Osteocyte (in vitro differentiated cells): ENCODE measurements at places on chromosomes 3 and 15.

DNA sequence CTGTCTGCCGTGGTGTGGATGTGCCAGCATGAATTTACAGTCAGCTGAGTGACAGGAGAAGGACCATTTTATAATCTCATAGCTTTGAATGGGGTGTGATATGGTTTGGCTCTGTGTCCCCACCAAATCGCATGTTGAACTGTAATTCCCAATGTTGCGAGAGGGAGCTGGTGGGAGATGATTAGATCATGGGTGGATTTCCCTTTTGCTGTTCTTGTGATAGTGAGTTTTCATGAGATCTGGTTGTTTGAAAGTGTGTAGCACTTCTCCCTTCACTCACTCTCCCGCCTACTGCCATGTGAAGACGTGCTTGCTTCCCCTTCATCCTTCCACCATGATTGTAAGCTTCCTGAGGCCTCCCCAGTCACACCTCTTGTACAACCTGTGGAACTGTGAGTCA is 111.9 kb upstream of the CHD2 start:
- no peaks in the 10 kb centered on the region for H3K36me3 ChIP-seq
- no peak overlapping the region for H3K4me3 ChIP-seq
- H3K27ac ChIP-seq: no peak overlapping the region
- no peaks in the 10 kb centered on the region for H3K4me1 ChIP-seq

DNA sequence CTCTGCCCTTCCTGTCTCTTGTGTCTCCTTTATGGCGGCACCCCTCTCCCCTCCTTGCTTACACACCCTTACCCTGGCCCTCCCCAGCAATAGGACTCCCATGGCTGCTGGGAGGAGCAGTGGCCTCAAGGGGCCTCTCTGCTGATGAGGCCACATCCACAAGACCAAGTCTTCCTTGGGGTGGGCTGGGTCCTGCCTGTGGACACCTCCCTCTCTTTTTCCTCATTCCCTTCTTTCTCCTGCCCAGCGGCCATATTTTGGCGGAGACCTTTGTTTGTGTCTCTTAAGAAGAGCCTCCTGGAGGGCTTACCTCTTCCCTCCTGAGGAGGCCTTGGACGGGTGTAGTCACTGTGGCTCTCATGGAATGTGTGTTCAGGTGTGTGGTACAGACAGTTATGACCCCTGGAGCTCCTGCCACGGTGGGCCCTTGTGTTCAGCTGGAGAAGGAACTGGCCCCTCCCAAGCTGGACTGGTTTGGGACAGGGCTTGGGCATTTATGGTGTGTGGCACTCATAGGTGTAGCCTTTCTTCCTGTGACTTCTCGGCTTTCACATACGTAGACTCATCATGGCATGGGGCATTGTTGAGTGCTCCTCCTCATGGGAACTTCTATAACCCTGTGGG is 56.6 kb upstream of the APEH start:
- peaks cover 21% of the 10 kb centered on the region for H3K4me1 ChIP-seq
- no peaks in the 10 kb centered on the region for H3K36me3 ChIP-seq
- no peak overlapping the region for H3K4me3 ChIP-seq
- no peak overlapping the region for H3K27ac ChIP-seq
- no peak for DNase-seq
- H3K27me3 ChIP-seq: peaks cover 16% of the 10 kb centered on the region

DNA sequence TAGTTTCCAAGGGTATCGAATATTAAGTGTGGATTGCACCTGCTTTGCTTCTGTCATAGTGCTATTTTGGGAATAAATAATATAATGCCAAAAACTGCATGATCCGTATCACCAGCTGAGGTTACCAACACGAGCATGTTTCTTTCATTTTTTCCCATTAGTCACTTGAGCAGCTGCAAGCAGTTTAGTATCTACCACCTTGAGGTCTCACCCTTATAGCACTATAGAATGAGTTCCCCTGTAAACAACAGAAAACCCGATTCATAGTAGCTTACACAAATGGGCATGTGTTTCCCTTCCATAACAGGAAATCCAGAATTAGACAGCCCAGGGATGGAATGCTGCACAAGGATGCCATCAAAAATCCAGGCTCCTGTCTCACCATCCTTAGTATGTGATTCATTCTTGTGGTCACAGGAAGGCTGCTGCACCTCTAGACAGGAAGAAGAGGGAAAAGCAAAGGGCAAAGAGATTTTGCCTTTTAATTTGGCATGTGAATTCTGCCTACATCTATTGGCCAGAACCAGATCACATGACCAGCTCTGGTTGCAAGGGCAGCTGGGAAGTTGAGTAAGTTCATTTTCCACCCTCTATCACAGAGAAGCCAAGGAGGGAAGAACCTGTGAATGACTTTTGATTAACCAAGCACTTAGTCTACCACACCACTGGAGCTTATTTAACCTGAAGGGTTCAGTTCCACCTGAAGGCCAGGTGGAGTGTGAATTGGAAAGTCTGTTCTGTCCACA is 91.3 kb upstream of the SLC25A36 start:
- H3K4me1 ChIP-seq: peaks cover 3% of the 10 kb centered on the region
- no peaks in the 10 kb centered on the region for H3K36me3 ChIP-seq
- H3K27ac ChIP-seq: no peak overlapping the region
- peaks cover 69% of the 10 kb centered on the region for H3K27me3 ChIP-seq
- H3K4me3 ChIP-seq: no peak overlapping the region

GRCh38 chr3:36244728-36245127 is 135.6 kb upstream of the STAC start:
- DNase-seq: no peak
- no peak overlapping the region for H3K4me3 ChIP-seq
- no peak overlapping the region for H3K27ac ChIP-seq

DNA sequence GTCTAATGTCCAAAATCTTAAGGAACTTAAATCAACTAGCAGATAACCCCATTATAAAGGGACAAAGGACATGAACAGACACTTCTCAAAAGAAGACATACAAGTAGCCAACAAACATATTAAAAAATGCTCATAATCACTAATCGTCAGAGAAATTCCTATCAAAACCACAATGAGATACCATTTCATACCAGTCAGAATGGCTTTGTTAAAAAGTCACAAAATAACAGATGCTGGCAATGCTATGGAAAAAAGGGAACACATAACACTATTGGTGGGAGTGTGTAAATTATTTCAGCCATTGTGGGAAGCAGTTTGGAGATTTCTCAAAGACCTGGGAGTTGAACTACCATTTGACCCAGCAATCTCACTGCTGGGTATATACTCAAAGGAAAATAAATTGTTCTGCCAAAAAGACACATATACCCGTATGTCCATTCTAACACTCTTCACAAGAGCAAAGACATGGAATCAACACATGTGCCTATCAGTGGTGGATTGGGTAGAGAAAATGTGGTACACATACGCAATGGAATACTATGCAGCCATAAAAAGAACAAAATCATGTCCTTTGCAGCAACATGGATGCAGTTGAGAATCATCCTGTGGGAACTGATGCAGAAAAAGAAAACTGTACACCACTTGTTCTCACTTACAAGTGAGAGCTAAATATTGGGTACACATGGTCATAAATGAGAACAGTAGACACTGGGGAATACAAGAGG is 78.5 kb downstream of the TCF12 start:
- H3K27me3 ChIP-seq: no peaks in the 10 kb centered on the region
- H3K27ac ChIP-seq: no peak overlapping the region
- H3K4me1 ChIP-seq: peaks cover 19% of the 10 kb centered on the region
- H3K4me3 ChIP-seq: no peak overlapping the region
- peaks cover 20% of the 10 kb centered on the region for H3K36me3 ChIP-seq

DNA sequence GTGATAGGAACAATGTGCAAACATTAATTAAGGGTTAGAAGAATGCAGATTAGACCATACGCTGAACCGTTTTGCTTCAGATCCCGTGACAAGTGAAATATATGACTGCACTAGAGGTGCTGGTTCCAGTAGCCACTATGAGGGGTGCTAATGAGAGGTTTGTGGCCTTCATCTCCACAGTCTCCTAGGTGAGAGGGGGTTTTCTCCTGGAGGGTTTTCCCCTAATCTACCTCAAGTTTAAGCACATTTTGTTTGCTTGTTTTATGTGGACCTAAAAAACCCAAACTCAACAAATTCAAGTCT is 13.7 kb upstream of the SHF start:
- no peak for DNase-seq
- peaks cover 17% of the 10 kb centered on the region for H3K27me3 ChIP-seq
- no peaks in the 10 kb centered on the region for H3K36me3 ChIP-seq
- peaks cover 4% of the 10 kb centered on the region for H3K4me1 ChIP-seq

DNA sequence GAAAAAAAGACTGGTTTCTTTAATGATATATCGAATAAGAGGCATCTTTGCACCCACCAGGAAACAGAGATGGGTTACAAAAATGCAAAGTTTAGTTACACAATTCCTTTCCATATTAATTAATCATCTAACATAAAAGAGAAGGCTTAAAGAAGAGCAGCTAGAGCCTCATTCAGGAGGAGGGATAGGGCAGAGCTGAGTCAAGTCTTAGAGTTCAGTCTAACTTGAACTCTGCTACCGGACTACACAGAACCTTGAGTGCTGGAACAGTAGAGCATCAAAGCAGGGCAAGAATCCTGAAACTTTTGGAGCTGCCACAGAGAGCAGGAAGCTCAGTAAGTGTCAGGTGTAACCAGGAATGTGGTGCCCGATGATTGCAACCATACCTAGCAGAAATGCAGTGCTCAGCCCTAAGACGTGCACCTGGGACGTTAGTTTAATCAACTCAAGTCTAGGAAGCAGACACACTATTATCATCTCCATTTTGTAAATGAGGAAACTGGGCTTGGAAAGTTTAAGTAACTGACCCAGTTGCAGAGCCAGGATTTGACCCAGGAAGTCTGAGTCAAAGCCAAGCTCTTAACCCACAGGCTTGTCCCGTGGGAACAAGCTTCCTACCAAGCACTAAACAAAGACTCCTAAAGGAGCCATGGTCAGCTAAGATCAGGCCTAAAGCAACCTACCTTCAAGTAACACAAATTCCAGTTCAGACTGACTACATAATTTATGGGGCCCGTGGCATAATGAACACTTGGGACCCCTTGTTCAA is 187.4 kb downstream of the FOXP1 start:
- DNase-seq: no peak
- H3K36me3 ChIP-seq: peaks cover 5% of the 10 kb centered on the region
- peak overlapping the region; percentile 23 for H3K27ac ChIP-seq
- no peak overlapping the region for H3K4me3 ChIP-seq
- H3K4me1 ChIP-seq: peaks cover 52% of the 10 kb centered on the region

GRCh38 chr3:47022641-47023071 is 43.2 kb downstream of the NBEAL2 start:
- H3K27me3 ChIP-seq: no peaks in the 10 kb centered on the region
- H3K27ac ChIP-seq: no peak overlapping the region
- DNase-seq: no peak
- no peak overlapping the region for H3K4me3 ChIP-seq

GRCh38 chr15:72785841-72786240 is 2.3 kb upstream of the ADPGK start:
- H3K36me3 ChIP-seq: peaks cover under 1% of the 10 kb centered on the region
- H3K4me1 ChIP-seq: peaks cover 24% of the 10 kb centered on the region
- H3K4me3 ChIP-seq: no peak overlapping the region
- DNase-seq: no peak
- H3K27me3 ChIP-seq: peaks cover 19% of the 10 kb centered on the region

GRCh38 chr15:93985925-93986324 is 245.4 kb upstream of the MCTP2 start:
- DNase-seq: no peak
- no peak overlapping the region for H3K27ac ChIP-seq
- no peaks in the 10 kb centered on the region for H3K36me3 ChIP-seq
- H3K27me3 ChIP-seq: peaks cover 12% of the 10 kb centered on the region

- H3K36me3 ChIP-seq: no peaks in the 10 kb centered on the region
- no peak overlapping the region for H3K27ac ChIP-seq
- H3K27me3 ChIP-seq: peaks cover 20% of the 10 kb centered on the region
- DNase-seq: no peak
- H3K4me1 ChIP-seq: no peaks in the 10 kb centered on the region
Observed at GRCh38 chr3:195762611-195763010, 41.8 kb downstream of the MUC20 start.

DNA sequence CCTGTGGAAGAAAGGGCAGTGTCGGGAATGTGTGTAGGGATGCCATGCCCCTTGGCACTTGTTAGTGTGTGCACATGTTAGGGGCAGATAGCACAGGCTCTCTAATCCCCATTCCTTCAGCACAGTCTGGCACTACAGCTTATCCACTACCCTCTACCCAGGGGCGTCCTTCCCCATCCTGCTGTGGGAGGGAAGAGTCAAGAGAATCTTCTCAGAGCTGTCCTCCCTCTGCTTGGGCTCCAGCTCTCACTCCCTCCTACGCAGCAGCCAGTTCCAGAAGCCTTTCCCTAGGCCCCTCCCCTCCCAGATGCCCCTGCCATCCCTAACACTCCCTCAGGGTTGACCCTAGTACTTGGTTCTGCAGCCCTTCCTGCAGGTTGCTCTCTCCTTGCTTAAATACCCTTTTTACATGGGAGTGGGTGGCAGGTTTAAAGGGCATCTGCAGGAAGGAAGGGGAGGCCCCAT is 815 bp upstream of the GRM2 start:
- H3K4me3 ChIP-seq: no peak overlapping the region
- peaks cover 8% of the 10 kb centered on the region for H3K27me3 ChIP-seq
- no peak overlapping the region for H3K27ac ChIP-seq
- H3K36me3 ChIP-seq: peaks cover 7% of the 10 kb centered on the region
- peaks cover 4% of the 10 kb centered on the region for H3K4me1 ChIP-seq

DNA sequence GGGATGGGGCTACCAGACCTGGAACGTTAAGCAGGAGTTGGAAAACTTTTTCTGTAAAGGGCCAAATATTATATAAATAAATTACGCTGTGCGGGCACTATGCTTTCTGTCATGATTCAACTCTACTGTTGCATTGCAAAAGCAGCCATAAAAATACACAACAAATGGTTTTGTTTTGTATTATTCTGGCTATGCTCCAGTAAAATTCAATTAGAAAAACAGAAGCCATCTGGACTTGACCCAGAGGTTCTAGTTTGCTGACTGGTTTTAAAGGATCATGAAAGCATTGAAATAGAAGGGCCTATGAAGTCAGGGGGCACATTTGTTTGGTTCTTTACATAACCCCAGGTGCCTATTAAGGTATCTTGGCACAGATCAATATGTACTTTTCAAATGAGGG is 647.4 kb upstream of the LMCD1 start:
- H3K36me3 ChIP-seq: no peaks in the 10 kb centered on the region
- DNase-seq: no peak
- H3K4me3 ChIP-seq: no peak overlapping the region
- no peak overlapping the region for H3K27ac ChIP-seq

DNA sequence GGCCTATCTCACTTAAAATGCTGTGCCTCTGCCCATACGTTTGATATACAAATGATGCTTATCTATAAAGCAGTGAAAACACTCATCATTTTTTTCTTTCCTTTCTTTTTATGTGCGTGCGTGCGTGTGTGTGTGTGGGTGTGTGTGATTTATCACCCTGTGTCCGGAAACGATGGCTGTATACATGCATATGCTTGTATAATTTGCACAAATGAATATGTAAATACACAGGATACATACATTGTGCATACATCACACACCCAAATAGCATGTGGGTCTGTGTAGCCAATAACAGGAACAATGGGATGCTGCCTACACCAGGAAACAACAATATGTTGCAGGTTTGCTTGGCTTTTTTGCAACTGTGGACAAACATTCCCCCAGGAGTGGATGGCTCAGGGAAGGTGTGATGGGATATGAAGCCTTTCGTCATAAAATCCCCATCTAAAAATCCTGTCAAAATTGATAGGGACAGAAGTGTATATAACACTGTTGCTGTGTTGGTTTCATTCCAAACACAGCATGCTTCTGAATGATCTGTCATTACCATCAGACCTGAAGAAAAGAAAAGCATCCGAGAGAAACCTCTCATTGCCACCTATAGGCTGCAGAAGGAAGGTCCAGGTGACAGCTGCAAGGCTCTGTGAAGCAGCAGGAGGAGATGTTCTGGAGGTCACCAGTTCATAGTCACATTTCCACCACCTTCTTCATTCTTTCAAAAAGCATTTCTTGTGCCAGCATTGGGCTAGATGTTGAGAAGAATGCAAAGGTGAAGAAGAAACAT is 503.9 kb upstream of the NR2F2 start:
- H3K4me1 ChIP-seq: peaks cover 5% of the 10 kb centered on the region
- no peak for DNase-seq
- H3K27ac ChIP-seq: no peak overlapping the region
- no peaks in the 10 kb centered on the region for H3K36me3 ChIP-seq
- H3K4me3 ChIP-seq: no peak overlapping the region
